ENCODE measurements at places on chromosomes 12 and 14.

GRCh38 chr14:104932676-104933631, 8.3 kb downstream of the PLD4 start:
- peak; percentile 95 for DNase-seq

DNA sequence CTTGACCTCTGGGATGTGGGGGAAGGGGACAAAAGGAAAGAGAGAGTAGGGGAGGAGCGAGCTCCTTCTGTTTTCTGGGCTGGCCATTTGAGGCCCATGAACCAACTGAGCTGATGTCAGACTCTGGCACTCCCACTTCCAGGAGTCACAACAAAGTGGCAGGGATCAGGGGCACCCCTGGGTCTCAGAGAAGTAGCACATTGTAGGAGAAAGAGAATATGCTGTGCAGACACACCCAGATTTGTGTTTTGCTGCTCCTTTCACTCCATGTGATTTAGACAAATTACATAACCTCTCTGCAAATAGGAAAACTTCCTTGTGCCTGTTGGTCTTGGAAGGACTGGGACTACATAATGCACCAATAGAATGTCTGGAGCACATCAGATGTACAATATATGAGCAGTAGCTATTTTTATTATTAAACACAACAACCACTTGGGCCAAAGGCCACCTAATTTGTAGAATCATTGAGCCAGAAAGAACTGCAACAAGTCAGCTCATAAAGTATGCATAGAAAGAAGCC, 265.5 kb downstream of the ZFP36L1 start:
- DNase-seq: no peak

DNA sequence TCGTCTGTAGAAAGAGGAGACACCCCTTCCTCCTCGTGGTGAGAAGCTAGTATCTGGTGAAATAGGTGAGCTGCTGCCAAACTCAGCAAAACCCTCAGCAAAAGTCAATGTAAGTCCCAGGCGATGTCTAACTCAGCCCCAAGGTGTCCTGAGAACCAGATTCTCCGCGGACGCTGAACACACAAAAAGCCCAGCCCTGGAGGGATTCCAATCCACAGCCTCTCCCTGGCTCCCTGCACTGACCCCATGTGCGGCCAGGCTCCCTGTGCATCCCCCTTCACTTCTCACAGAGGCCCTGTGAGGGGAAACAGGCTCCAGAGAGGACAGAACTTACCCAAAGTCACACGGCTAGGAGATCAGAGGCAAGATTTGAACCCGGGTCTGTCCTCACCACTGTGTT, 81.5 kb downstream of the NINJ2 start:
- peak; percentile 18 for DNase-seq

- DNase-seq: no peak
Observed at GRCh38 chr12:47277972-47278448, 198.3 kb upstream of the AMIGO2 start.

DNA sequence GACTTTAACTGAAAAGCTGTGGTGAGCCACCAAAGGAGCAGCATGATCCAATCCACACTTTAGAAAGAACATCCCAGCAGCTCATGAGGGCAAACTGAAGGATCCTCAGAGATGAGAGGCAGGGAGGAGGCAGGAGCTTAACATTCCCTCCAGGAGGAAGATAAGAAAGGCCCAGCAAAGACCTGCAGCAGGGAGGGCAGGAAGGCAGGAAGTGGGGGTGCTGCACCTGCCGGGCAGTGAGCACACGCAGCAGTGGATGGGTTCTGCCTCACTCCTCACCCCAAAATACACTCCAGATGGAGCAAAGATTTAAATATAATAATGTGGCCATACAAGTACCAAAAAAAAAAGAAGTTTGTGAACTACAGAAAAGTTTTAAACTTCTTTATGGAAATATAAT, 48.4 kb downstream of the GCH1 start:
- no peak for DNase-seq

- DNase-seq: peak; percentile 75
Observed at GRCh38 chr14:96592591-96593386, 90.6 kb downstream of the PAPOLA start.

DNA sequence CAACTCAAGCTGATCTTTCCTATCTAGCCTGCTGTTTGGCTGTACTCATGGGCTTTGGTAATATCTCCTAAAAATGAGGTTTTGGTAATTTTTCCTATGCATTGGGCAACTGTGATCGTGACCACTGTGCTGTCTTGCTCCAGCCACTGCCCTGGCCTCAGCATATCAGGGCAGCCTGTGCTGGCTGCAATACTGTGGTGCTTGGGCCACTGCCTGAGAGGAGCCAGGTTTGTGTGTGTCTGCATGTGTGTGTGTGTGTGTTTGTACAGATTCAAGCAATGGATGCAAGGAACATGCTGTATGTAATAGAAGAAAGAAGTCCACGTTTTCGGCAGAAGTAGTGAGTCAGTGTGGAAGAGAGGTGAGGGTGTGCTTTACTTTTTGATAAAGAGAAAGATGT, 13.0 kb downstream of the ERG28 start:
- DNase-seq: no peak

DNA sequence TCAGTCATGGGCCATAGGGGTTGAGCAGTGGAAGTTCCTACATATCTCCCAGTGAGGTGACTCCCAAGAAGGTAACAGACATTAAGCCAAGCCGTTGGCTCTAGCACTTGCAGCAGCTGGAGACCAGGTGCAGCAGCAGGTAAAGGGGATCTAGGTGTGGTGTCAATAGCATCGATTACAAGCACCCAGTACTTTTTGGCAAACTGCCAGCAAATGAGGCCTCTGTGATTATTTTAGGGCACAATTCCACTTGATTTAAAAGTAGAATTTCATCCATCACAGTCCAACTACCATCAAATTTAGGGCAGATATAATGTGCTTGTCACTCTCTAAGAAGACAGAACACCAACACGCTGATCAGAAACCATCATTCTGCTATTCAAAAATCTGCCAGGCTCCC, 224.1 kb upstream of the EGLN3 start:
- no peak for DNase-seq

- DNase-seq: no peak
Observed at GRCh38 chr12:64590183-64590582, 20.1 kb upstream of the RASSF3 start.

GRCh38 chr12:126773012-126773411, 1494.0 kb upstream of the TMEM132C start:
- DNase-seq: no peak

- no peak for DNase-seq
Observed at GRCh38 chr12:43914923-43915468, 79.1 kb downstream of the TMEM117 start.

- no peak for DNase-seq
Observed at GRCh38 chr14:58878439-58879139, 240.8 kb downstream of the DACT1 start.

DNA sequence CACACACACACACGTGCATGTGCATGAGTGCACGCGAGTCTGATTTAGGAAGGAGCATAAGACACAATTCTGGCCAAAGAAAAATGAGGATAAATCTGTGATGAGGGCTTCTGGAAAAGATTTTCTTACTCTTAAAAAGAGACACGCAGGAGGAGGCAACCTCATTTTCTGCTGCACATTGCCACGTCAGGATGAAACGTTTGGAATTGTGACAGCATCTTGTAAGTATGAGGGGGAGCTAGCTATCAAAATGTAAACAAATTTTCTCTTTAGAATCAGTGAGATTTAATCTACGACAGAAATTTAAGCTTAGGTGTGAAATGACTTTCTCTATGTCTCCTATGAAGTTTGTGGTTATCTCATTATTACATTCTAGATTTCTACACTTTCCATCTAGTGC, 31.1 kb upstream of the NUBPL start:
- DNase-seq: no peak

DNA sequence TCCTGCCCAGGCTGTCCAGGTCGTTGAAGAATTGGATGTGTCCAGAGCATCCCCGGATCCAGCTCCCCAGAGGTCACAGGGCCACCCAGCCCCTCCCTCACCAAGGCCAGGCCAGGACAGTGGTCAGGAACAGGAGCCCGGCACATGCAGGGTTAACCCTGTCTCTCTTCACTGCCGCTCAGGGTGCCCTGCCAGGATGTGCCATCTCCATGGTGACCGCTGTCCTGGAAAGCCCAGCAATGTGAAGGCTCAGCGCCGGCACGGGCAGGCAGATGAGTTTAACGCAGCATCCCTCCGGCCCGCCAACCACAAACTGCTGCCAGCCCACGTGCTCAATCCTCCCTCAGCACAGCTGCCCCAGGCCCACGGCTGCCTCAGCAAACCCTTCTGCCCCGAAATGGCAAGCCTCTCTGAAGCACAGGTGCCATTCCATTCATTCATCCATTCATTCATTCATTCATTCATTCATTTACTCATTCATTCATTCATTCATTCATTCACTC, 4.4 kb downstream of the TMEM179 start:
- no peak for DNase-seq

GRCh38 chr14:72547999-72548398, 345.9 kb downstream of the DPF3 start:
- DNase-seq: no peak

DNA sequence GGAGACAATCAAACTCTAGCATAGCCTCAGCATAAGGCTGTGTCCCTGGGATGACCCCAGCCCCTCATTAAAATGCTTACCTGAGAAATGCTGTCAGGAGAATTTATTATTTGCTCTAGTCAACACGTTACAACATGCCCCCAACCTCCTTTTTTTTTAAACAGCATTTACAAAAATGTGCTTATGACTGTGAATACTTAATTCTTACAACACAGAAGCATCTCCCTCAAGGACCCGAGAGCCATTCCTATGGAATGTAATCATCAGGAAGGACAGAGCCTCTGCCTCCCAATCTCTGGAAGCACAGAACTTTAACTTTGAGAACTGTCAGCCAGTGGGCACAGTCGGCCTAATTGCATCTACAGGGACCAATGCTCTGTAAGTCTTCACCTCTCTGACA, 136.6 kb upstream of the OVCH1 start:
- no peak for DNase-seq
